ENCODE measurements at places on chromosomes 3 and 15.

GRCh38 chr3:190014940-190015339 is 105.8 kb downstream of the P3H2 start:
- no peak for DNase-seq

DNA sequence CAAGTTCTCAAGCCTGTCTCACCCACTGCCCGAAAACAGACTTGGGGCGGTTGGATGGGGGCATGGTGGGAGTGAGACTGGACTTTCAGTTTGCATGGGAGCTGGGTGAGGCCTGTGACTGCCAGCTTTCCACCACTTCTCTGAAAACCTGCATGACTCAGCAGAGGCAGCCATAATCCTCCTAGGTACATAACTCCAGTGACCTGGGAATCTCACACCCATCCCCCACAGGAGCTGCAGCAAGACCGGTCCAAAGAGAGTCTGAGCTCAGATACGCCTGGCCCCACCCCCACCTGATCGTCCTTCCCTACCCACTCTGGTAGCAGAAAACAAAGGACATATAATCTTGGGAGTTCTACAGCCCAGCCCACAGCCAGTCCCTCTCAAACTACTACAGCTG is 107.2 kb downstream of the NSMCE3 start:
- DNase-seq: no peak

GRCh38 chr3:22366781-22367180 is 615.8 kb upstream of the ZNF385D start:
- DNase-seq: no peak

- DNase-seq: no peak
Observed at GRCh38 chr15:74982183-74982582, 13.2 kb upstream of the SCAMP5 start.

- DNase-seq: no peak
Observed at GRCh38 chr3:140091143-140091542, 156.2 kb downstream of the CLSTN2 start.

- DNase-seq: no peak
Observed at GRCh38 chr3:3443482-3443881, 264.0 kb upstream of the CRBN start.

GRCh38 chr3:105137911-105138310 is 228.8 kb upstream of the ALCAM start:
- DNase-seq: no peak

DNA sequence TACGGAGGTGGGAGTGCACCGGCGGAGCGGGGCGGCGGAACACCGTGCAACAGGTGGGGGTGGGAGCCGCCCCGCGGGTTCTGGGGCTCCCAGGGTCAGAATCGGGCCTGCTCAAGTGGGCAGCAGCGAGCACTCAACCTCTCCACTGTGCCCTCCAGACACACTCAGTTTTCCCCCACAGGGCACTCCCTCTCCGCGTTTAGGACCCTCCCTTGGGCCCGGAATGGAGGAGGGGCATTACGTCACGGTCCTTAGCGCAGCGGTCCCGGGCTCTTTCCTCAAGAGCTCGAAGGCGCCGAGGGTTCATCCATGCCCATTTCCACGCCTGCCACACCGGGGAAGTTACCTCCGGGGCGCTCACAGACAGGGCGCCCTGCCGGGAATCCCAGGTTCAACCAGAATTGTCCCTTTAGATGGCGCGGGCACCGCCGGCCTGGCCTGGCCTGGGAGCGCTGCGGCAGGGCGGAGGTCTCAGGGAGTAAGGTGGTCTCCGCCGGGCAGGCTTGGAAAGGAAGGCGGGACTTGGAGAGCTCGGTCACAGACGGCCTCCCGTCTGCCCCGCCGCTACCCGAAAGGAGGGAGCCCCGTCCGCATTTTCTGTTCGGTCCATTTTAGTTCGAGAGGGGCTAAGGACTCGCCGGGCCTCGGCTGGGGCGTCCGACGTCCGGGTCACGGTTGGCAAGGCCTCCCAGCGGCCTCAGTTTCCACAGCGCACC is 5.1 kb downstream of the RNU6-1 start:
- DNase-seq: no peak

DNA sequence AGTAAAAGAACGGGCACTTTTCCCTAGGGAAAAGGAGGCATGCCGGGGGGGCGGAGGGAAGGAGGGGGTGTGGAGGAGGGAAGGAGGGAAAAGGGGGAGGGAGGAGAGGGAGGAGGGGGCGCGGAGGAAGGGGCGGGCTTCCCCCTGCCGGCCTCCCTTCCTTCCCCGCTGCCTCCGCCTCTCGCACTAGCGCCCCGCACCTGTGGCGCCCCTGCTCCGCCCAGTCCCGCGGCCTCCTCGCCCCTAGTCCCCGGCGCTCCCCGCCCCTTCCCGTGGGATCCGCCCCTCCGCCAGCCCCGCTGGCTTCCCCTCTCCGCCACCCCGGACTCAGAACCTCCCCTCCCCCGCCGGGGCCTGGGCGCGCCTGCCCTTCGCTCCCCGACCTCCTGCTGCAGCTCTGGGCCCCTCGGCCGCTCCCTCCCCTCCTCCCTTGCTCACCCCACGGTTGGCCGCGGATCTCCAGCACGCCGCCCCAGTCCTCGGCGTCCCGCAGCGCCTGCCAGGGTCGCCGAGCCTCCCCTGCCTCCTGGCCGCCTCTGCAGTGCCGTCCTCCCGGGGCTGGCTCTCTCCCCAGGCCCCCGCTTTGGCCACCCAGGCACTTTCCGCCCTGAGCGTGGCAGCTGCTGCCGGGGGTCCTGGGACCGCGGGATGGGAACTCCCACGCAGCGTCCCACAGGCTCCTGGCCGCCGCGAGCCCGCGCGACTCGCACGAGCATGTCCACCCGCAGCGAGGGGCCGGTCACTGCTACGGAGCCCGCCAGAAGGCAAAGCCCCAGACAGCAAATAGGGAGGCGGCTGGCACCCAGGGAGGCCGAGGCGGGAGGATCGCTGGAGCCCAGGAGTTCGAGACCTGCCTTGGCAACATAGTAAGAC is 147.4 kb downstream of the TJP1 start:
- no peak for DNase-seq

DNA sequence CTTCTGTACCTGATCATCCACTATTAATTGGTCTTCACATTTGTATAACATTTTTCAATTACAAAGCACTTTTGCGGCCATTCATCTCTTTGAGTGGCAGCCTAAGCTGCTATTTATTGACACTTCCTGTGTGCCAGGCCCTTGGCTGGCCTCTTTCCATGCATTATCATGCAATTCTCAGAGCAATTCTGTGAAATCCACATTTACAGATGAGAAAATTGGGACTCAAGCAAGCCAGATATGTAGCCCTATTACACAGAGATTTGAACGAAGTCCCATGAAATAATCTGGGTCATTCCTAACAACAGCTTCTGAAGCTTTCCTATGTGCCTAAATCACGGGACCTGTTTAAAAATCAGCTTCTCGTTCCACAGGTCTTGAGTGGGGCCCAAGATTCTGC is 17.4 kb downstream of the SLC6A1 start:
- no peak for DNase-seq

DNA sequence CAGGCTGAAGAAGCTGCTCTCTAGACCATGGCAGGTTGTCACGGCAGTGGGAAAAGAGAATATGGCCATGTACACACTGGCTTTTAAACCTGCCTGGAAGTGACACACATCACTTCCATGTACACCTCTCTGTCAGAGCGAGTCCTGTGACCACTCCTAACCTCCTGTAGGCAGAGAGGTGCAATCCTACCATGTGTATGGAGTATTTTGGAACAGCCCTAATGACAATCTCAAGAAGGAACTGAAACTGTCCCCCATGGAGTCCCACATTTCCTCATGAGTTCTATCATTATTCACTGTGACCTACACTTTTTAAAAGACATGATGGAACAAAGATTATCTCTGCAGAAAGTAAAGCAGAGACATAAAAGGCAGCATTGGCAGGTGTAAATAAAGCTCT is 153.4 kb upstream of the PFN2 start:
- DNase-seq: no peak

DNA sequence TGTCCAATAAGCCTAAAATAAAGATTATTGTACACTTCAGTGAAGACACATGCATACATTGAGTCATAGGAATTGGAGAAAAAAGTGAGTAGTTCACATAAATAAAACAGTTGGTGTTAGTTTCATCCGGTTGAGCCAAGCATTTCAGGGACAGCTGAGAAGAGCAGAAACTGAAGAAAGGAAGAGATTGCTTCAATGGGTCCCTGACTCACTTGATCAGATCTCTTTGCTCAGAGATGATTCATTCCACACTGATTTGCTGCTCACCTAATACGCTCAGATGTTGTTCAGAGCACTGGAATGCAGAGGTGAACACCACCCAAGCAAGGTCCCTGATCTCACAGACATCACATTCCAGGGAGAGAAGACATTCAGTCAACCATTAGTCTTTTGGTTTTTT is 93.7 kb downstream of the RAD18 start:
- DNase-seq: no peak

GRCh38 chr3:177470197-177470941 is 273.1 kb upstream of the TBL1XR1 start:
- DNase-seq: no peak

GRCh38 chr15:77821188-77821958 is 188.7 kb upstream of the LINGO1 start:
- DNase-seq: no peak

GRCh38 chr3:196082619-196082971 is 705 bp upstream of the TFRC start:
- DNase-seq: no peak

DNA sequence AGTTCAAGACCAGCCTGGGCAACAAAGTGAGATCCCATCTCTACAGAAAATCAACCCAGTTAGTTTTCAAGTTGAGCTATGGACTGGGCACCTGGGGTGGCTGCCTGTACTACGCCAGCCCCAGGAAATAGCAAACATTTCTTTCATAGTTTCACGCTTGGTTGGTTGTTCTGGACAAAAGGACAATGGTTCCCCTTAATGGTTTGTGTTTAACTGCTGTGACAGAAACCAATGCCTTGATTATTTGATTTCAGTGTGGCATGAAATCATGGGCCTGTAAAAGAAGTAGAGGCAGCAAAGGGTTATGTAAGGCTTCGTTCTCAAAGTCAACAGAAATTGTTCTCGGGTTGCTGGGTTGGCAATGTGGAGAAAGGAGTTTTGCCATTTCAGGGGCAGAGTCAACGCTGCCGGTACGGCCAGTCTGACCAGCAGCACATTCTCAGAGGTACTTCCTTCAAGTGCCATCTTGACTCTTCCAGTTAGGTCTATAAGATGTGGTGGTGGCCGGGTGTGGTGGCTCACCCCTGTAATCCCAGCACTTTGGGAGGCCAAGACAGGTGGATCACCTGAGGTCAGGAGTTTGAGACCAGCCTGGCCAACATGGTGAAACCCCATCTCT is 12.7 kb downstream of the LCMT2 start:
- DNase-seq: no peak

- no peak for DNase-seq
Observed at GRCh38 chr3:51243924-51244323, 141.2 kb upstream of the MANF start.

- no peak for DNase-seq
Observed at GRCh38 chr3:136630915-136631314, 121.3 kb downstream of the STAG1 start.

DNA sequence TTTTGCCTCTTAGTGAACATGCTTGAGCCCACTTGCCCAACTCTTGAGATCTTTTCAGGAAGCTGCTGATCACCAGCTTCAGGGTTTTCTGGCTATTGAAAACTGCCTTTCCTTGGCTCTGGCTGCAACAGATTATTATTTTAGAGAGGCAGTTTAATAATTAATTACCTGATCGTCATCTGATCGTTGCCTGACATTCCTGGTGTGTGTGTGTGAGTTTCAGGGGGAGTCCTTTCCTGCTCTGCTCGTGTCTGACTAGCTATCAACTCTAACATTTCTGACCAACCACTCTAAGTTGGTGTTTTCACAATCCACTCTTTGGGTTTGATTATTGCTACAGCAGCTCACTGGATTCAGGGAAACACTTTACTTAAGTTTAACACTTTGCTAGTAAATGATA is 84.3 kb upstream of the SPATA16 start:
- DNase-seq: no peak
